ENCODE measurements at places on chromosomes 3 and 15.

DNA sequence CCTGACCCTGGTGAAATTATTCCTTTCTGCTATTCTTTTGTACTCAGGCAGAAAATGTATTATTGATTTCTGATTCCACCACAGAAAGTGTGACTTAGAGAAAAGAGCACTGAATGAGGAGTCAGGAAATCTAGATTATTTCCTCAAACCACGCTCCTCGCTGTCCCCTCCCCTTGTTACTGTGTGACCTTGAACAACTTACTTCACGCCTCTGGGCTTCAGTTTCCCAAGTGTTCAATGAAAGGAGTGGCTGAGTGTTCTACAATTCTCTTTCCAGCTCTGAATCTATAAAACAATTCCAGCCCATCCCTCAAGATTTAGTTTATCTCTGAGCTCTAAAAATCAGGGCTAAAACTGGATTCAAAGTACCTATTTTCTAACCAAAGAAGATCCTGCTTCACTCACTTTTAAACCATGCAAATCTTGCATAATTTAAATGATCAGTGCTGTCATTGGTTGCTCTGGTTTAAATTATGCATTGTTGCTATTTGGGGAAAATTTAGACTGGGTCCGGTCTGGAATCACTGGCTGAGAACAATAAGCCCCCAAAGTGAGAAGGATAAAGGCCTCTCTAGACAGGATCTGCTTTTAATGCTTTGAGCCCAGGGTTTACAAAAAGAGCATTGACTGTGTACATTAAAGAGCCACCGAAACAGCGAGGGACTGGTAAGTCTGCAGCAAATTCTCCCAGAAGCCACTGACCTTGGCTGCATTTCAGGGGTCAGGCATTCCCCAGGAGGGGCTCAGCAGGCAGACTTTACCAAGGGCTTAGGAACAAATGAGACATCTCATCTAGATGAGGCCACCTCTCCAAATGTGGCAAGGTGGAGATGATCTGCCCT, 3.2 kb downstream of the TNIK start:
- DNase-seq: no peak

GRCh38 chr15:68816795-68817303, 3.8 kb downstream of the ANP32A start:
- DNase-seq: no peak

GRCh38 chr3:28125342-28125741, 116.1 kb upstream of the CMC1 start:
- DNase-seq: no peak

GRCh38 chr3:34305266-34305665, 506.8 kb downstream of the PDCD6IP start:
- DNase-seq: no peak

DNA sequence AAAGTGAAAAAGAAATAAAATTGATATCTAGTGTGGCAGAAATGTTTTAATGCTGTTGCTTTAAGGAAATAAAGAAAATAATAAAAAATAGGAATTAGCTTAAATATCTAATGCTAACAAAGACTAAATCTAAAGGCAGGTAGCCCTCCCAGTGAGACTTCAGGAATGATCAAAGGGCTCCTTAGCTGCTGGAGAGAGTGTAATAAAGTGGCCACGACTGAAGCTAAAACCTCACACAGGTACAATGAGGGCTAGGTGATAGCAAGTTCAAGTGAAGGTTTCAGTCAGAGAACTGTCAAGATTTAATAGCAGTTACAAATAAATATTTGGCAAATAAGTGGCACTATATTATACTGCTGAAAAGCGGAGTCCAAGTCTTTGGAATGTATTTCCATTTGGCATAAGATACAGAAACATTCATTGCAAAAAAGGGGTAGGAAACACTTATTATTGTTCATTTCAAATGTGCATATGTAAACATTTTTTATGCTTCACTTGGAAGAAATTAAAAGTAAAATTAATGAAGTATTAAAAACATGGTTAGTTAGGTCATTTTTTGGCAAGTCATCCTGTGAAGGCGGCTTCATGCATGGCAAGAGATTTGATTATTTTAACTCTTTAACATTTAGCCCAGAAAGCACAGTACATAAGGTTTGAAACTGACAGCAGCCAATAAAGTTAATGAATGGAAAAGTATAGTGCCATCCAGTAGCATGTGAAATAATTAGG, 168.2 kb downstream of the ECT2 start:
- DNase-seq: no peak

DNA sequence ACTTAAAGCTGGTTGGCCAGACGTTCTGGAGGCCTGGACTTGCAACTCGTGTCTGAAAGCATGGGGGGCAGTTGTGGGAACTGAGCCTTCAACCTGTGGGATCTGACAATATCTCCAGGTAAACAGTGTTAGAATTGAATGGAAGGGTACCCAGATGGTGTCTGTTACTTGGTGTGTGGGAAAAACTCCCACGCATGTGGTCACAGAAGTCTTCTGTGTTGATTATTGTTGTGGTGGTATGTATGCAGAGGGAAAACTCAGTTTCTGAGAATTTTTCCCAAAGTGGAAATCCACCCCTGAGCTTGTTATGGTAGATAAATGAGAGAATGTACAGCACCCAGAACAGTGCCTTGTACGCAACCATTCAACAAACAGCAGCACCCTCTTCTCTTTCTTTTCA, 238.1 kb upstream of the ICE2 start:
- DNase-seq: no peak

Measured in stimulated activated effector memory CD8-positive, alpha-beta T cell treated with anti-CD3 and anti-CD28 coated beads, Interleukin-12 subunit alpha, Interleukin-12 subunit beta, amount 100 ng/mL, for 72 hours (primary cell).